Substantia nigra (tissue), 51 donors: ENCODE measurements at places on chromosomes 13 and 19.

- no peak for DNase-seq
Measured at GRCh38 chr13:31880851-31881494, 141.6 kb downstream of the RXFP2 start.

DNA sequence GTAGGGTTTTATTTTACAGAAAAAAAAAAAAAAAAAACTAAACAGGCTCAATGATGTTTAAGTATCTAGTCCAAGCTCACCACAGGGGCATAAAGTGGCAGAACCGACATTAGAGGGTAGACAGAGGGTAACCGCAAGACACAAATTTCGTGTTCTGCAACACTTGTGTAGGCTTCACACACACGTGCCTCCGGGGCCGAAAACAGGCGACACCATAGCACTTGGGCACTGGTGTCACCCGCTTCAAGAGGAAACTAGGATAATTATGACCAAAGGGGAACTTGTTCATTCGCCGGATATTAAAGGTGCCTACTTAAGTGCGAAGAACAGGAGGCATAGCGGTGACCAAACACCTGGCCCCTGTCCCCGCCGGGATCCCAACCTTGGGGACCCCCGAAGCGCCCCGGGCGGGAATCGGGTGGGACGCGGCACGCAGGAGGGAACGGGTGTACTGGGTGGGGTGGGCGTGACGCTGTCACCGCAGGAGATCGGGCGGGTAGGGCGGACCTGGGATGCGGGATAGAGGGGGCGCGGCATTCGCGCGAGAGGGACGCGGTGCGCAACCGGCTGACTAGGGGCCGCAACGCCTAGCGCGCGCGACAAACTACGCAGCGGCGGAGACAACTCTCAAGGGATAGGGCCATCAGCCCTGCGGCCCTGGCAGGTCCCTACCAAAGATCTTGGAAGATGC lies 558 bp downstream of the MZT1 start:
- no peak for DNase-seq

DNA sequence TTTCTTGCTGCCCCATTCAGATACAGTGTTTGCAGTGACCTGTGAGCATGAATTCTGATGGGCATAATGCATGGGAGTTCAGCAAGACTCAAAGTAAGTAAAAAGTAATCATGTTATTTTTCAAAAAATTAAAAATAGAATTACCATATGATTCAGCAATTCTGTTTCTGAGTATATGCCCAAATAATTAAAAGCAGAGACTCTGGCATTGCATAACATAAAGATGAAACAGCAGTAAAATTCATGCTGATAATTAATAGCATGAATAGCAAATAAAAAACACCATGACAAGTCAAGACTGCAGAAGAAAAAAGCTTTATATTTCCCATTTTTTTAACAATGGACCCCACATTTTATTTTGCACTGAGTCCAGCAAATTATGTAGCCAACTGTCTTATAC lies 21.3 kb downstream of the RNF6 start:
- DNase-seq, result no peak

- no peak for DNase-seq
Measured at GRCh38 chr13:112513761-112514160, 74.2 kb downstream of the TUBGCP3 start.
